Epithelial cell of alveolus of lung (primary cell): ENCODE measurements at places on chromosomes 2 and 18. TPM values are rescaled to one million over a fixed set of nuclear protein-coding genes. Genes with fewer than 3 reads are reported as not detected.

The KLHL30 gene
- total RNA-seq, result 0.32 TPM in 1 of 2 replicates, not detected in the other

The MFSD2B gene
- total RNA-seq, result 0.13 TPM in 1 of 2 replicates, not detected in the other

The RIT2 gene
- not detected in 2 replicates for total RNA-seq

The CYP27A1 gene
- total RNA-seq, result 13.3 and 30.4 TPM in 2 replicates

The AQP12A gene
- not detected in 2 replicates for total RNA-seq

The MAP3K19 gene
- not detected in 2 replicates for total RNA-seq

The POTEE gene
- not detected in 2 replicates for total RNA-seq

The IL36B gene
- not detected in 2 replicates for total RNA-seq

The LIMS4 gene
- total RNA-seq, result 1.3 TPM in 1 of 2 replicates, not detected in the other

The FAM237A gene
- total RNA-seq, result not detected in 2 replicates

The ANKAR gene
- total RNA-seq, result 1.2 and 2.1 TPM in 2 replicates

The SCTR gene
- not detected in 2 replicates for total RNA-seq

The UBE2E3 gene
- total RNA-seq, result 95.0 and 177 TPM in 2 replicates

The AMER3 gene
- total RNA-seq, result not detected in 2 replicates

The PID1 gene
- total RNA-seq, result 15.1 and 34.7 TPM in 2 replicates
